Cardiac muscle cell (in vitro differentiated cells and primary cell): ENCODE measurements at places on chromosomes 4 and X. TPM values are rescaled to one million over a fixed set of nuclear protein-coding genes. Genes with fewer than 3 reads are reported as not detected.

Gene OTUD4
- total RNA-seq = 14.9 and 26.4 TPM in 2 replicates

Gene MGAT4D
- total RNA-seq = not detected in 2 replicates

Gene ENAM
- total RNA-seq = under 0.01 TPM in 1 of 2 replicates, not detected in the other

Gene COX7B2
- not detected in 2 replicates for total RNA-seq

Gene SNCA
- 87.8 and 99.1 TPM in 2 replicates for total RNA-seq

Gene F8A2
- not detected in 2 replicates for total RNA-seq

Gene MAGIX
- 2.0 and 6.8 TPM in 2 replicates for total RNA-seq

Gene ZAR1
- not detected in 2 replicates for total RNA-seq

Gene METTL14
- 15.3 and 20.8 TPM in 2 replicates for total RNA-seq

Gene CFAP99
- not detected in 2 replicates for total RNA-seq

Gene PABPC5
- 8.8 and 10.3 TPM in 2 replicates for total RNA-seq

Gene ADH6
- not detected in 2 replicates for total RNA-seq

Gene TGIF2LX
- total RNA-seq = not detected in 2 replicates

Gene PRPS1
- total RNA-seq = 75.4 and 82.6 TPM in 2 replicates

Gene ARR3
- total RNA-seq = not detected in 2 replicates

DNA sequence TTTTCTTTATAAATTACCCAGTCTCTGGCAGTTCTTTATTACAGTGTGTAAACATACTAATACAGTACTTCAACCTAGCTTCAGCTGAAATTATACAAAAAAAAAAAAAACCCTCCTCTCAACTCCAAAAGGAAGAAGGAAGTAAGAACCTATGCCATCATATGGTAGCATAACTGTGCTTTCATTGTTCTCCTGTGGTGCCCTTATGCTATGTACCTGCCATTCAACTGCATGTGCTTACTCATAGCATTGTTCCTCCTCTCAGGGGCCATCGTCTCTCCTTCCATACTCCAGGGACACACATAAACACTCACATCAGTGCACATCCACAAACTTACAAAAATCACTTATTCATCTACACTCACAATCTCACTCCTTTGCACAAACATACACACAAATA, 470.1 kb upstream of the HS3ST1 start:
- H3K4me1 ChIP-seq = no peaks in the 10 kb centered on the region
- no peak for DNase-seq
- H3K27me3 ChIP-seq = no peaks in the 10 kb centered on the region
- H3K27ac ChIP-seq = no peak overlapping the region

DNA sequence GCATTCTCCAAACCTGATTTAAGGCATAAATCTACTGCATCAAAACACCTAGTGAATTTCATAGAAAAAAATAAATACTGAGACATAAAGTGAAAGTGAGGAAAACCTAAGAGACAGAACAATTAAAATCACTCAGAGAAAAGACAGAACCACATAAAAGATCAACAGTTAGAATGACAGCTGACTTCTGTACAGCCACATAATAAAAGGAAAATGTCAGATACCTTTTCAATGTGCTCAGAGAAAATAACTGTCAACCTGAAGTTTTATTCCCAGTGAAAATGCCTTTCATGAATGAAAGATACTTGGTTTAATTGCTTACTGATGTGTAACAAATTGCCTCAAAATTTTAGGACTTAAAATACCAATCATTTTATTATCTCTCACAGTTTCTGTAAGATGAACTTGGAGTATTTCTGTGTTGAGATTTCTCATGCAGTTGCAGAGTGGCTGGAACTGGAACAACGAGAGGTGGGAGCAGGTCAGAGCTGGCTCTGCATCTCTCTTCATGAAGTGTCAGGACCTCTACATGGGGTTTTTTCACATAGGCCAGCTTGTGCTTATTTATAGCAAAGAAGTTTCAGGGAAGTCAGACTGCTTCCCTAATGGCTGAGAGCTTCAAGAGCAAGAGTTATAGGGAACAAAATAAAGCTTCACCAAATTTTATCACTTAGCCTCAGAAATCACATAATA, 11.9 kb upstream of the POF1B start:
- H3K27ac ChIP-seq = peak overlapping the region; percentile 45
- no peak overlapping the region for H3K4me3 ChIP-seq
- no peaks in the 10 kb centered on the region for H3K27me3 ChIP-seq
- H3K4me1 ChIP-seq = peaks cover 3% of the 10 kb centered on the region
- H3K36me3 ChIP-seq = no peaks in the 10 kb centered on the region

DNA sequence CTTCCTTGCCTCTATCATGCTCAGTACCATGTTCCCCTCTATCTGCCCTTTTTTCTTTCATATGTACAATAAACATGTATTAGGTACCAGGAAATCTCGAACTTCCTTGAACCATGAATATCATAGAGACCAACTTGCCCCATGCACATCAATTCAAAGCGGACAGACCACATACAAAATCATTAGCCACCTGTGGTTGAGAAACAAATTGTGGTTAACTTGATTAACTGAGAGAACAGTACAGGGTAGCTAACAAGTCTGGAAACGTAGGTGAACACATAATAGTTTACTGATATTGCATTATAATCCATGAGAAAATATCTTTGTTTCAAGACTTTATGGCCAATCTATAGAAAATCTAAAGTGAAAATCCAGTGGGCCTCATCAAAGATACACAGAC, 8.2 kb downstream of the CASP3 start:
- no peak overlapping the region for H3K4me3 ChIP-seq
- no peak overlapping the region for H3K27ac ChIP-seq
- DNase-seq = no peak
- no peaks in the 10 kb centered on the region for H3K4me1 ChIP-seq
- peaks cover 13% of the 10 kb centered on the region for H3K36me3 ChIP-seq

- H3K36me3 ChIP-seq = no peaks in the 10 kb centered on the region
- no peaks in the 10 kb centered on the region for H3K4me1 ChIP-seq
- no peak for DNase-seq
Measured at GRCh38 chrX:136450050-136450830, 37.5 kb upstream of the BRS3 start.

GRCh38 chr4:166308647-166309046, 435.6 kb downstream of the TLL1 start:
- H3K27ac ChIP-seq = no peak overlapping the region
- H3K27me3 ChIP-seq = no peaks in the 10 kb centered on the region
- DNase-seq = no peak

- DNase-seq = no peak
- peaks cover 6% of the 10 kb centered on the region for H3K36me3 ChIP-seq
- no peak overlapping the region for H3K4me3 ChIP-seq
- no peaks in the 10 kb centered on the region for H3K27me3 ChIP-seq
- peak overlapping the region; percentile 70 for H3K27ac ChIP-seq
Measured at GRCh38 chr4:94468093-94468769, 16.5 kb downstream of the PDLIM5 start.

DNA sequence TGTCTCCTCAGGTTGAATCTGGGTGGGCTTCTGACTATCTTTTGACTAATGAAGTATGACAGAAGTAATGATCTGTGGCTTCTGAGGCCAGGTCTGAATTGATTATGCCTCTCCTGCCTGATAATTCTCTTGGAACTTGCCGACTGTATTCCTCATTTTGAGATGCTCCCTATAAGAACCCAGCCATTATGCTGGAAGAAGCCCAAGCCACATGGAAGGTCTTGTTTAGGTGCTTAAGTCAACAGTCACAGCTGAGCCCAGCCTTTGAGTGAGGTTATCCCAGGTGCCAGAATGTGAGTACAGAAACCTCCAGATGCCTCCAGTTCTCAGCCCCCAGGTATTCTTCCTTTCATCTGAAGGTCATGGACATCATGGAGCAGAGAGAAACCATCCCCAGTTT, 456.6 kb downstream of the IL15 start:
- no peaks in the 10 kb centered on the region for H3K4me1 ChIP-seq
- DNase-seq = no peak
- no peaks in the 10 kb centered on the region for H3K27me3 ChIP-seq
- H3K36me3 ChIP-seq = no peaks in the 10 kb centered on the region

DNA sequence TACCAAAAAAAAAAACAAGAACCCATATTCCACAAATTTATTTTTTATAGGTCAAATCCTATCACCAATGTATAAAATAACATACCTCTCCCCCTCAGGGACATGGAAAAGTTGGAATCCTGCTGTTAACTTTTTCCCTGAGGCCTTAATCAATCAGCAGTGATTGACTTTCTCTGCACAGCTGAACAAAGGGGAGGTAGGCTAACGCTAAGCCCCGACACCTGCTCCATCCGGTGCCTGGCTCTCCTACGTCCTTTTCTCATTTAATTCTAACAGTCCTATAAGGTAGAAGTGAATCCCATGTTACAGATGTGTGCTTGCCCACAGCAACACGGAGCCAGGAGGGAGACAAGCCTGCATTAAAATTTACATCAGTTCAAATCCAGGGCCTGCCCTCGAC, 2.8 kb downstream of the CENPU start:
- no peak overlapping the region for H3K27ac ChIP-seq
- H3K36me3 ChIP-seq = no peaks in the 10 kb centered on the region
- H3K27me3 ChIP-seq = no peaks in the 10 kb centered on the region
- no peak overlapping the region for H3K4me3 ChIP-seq
- no peak for DNase-seq

- peaks cover 15% of the 10 kb centered on the region for H3K27me3 ChIP-seq
- H3K27ac ChIP-seq = no peak within 1 kb of the TSS
- peak; percentile 8 for DNase-seq
- no peaks in the 10 kb centered on the region for H3K4me1 ChIP-seq
- no peaks in the 10 kb centered on the region for H3K36me3 ChIP-seq
Measured at GRCh38 chrX:19514791-19515614, at the start of gene MAP3K15. TSS of gene MAP3K15 (minus strand) at chrX:19515508. CDS start at chrX:19515261, 247 bp downstream.

- no peak overlapping the region for H3K27ac ChIP-seq
- H3K4me1 ChIP-seq = no peaks in the 10 kb centered on the region
- H3K4me3 ChIP-seq = no peak overlapping the region
- no peaks in the 10 kb centered on the region for H3K36me3 ChIP-seq
Measured at GRCh38 chr4:165991325-165992180, 118.5 kb downstream of the TLL1 start.

DNA sequence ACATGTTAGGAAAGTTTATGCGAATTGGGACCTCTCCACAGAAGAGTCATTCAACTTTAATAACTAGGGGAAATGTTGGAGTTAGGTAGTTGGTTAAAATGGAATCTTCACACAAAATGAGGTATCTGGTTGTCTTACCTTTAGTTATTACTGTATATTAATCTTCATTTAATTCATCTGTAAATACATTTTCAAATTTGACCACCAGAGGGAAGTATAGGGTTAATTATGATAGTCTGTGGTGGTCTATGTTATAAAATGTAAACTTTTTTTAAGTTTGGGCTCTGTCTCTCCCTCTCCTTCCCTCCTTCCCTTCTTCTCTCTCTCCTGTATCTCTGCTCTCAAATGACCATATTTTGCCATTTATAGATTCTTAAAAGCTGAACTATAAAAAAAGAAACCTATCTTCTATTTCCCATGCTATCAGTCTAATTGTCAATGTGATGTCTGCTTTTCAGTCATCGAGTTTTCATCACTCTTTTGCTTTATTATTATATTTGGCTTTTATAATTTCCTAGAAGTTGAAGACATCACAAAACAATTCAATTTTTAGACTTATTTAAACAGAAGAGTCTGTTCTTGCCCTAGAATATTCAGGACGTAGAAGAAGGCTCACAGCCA, 49.8 kb downstream of the TMEM144 start:
- no peaks in the 10 kb centered on the region for H3K27me3 ChIP-seq
- no peak overlapping the region for H3K4me3 ChIP-seq
- DNase-seq = peak; percentile 28
- H3K36me3 ChIP-seq = no peaks in the 10 kb centered on the region
- no peak overlapping the region for H3K27ac ChIP-seq
- H3K4me1 ChIP-seq = no peaks in the 10 kb centered on the region

- H3K4me3 ChIP-seq = no peak overlapping the region
- no peaks in the 10 kb centered on the region for H3K27me3 ChIP-seq
- H3K27ac ChIP-seq = no peak overlapping the region
- DNase-seq = no peak
Measured at GRCh38 chr4:158016511-158016910, 156.3 kb downstream of the GASK1B start.

- H3K27ac ChIP-seq = no peak overlapping the region
- H3K27me3 ChIP-seq = no peaks in the 10 kb centered on the region
- H3K36me3 ChIP-seq = no peaks in the 10 kb centered on the region
- peak; percentile 48 for DNase-seq
- no peak overlapping the region for H3K4me3 ChIP-seq
- H3K4me1 ChIP-seq = peaks cover 4% of the 10 kb centered on the region
Measured at GRCh38 chr4:83490876-83491450, 6.1 kb upstream of the ABRAXAS1 start.

GRCh38 chrX:48489892-48490291, 13.9 kb downstream of the FTSJ1 start:
- no peak overlapping the region for H3K4me3 ChIP-seq
- no peak for DNase-seq
- H3K36me3 ChIP-seq = no peaks in the 10 kb centered on the region
- no peaks in the 10 kb centered on the region for H3K27me3 ChIP-seq

- H3K4me3 ChIP-seq = no peak overlapping the region
- H3K4me1 ChIP-seq = peaks cover 12% of the 10 kb centered on the region
- H3K36me3 ChIP-seq = no peaks in the 10 kb centered on the region
- peaks cover 7% of the 10 kb centered on the region for H3K27me3 ChIP-seq
Measured at GRCh38 chr4:52755426-52755825, 4.2 kb upstream of the ERVMER34-1 start.

DNA sequence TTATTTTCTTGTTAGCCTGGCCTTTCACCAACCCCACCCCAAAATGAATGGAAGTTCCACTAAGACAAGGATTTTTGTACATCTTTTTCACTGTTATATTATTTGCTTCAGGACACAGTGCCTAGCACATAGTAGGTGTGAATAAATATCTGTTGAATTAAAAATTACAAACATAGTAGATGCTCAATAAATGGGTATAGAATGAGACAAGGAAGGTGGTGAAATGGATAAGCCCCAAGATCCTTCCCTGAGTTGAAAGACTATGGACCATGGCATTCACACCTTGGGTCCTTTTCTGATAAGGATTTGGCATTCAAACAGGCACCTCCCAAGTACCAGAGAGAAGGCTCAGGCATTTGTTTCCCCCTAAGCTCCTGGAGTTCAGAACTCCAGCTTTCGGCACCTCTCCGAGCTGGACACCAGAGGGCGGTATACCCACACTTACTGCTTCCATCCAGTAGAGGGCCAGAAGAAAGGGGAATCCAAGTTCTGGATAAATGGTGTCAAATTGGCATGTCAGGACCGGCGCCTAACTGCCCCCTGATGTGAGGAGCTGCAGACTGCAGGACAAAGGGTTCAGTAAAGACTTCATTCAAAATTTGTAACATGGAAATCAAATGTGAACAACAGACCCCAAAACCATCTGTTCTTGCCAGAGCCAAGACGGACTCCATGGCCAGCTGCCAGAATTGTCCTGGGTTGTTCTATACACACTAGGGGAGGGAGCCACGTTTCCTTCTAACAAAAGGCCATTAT, 193.0 kb downstream of the GPC3 start:
- no peaks in the 10 kb centered on the region for H3K36me3 ChIP-seq
- H3K27ac ChIP-seq = no peak overlapping the region
- no peak overlapping the region for H3K4me3 ChIP-seq
- H3K4me1 ChIP-seq = peaks cover 17% of the 10 kb centered on the region
- peak; percentile 80 for DNase-seq

GRCh38 chr4:87239821-87240220, 19.4 kb upstream of the KLHL8 start:
- H3K36me3 ChIP-seq = no peaks in the 10 kb centered on the region
- no peak for DNase-seq
- H3K4me3 ChIP-seq = no peak overlapping the region
- no peak overlapping the region for H3K27ac ChIP-seq
- H3K27me3 ChIP-seq = no peaks in the 10 kb centered on the region
